ENCODE measurements at places on chromosomes 11 and 22.

- DNase-seq, result no peak
Measured at GRCh38 chr11:67999201-67999629, 4.7 kb downstream of the UNC93B1 start.

DNA sequence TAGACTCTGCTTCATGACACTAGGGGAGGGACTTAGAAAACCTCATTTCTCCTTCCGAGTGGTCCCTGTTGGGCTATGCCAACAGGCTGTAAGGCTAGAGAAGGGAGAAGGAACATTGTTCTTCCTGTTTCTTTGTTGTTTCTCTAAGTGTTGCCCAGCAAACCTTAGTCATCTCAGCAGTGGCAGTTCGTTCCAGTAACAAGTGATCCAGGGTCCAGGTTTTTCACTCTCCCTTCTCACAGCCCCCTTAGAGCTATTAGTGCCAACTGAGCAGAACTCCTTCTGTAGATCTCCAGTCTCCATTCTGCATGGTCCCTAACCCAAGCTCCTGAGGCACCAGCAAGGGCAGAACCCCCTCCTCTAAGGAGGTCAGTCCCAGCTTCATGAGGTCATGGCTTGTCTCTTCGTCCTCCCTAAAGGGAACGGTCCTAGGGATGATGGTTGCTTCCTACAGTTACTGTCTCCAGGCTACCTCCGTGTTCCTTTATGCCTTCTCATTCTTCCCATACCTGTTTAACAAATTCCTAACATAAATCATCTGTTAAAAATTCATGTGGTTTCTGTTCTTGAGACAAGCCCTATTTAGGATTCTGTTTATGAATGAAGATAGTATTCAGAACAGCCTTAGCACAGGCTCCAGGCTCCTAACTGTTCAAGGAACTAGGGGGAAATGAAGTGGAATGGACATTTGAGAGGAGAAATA is 168.6 kb upstream of the UBASH3B start:
- peak; percentile 1 for DNase-seq

- no peak for DNase-seq
Measured at GRCh38 chr11:65435981-65436411, 13.4 kb downstream of the NEAT1 start.

DNA sequence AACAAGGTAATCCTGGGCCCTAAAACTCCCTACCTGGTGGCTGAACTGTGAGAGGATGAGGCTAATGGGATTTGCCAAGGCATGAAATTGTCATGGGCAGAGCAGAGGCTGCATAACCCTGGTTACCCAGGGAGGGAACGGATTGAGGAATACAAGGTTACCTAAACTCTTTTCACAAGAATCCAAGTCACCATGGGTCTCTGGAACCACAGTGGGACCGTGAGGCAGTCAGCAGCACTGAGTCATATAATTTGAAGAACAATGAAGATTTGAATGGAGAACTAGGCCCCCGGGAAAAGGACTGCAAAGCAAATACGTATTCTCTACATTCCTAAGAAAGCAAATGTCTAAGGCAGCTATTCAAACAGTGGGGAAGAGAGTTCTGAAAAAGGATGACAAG is 19.8 kb downstream of the CAT start:
- DNase-seq, result no peak

- no peak for DNase-seq
Measured at GRCh38 chr11:95559899-95560298, 229.7 kb downstream of the FAM76B start.

DNA sequence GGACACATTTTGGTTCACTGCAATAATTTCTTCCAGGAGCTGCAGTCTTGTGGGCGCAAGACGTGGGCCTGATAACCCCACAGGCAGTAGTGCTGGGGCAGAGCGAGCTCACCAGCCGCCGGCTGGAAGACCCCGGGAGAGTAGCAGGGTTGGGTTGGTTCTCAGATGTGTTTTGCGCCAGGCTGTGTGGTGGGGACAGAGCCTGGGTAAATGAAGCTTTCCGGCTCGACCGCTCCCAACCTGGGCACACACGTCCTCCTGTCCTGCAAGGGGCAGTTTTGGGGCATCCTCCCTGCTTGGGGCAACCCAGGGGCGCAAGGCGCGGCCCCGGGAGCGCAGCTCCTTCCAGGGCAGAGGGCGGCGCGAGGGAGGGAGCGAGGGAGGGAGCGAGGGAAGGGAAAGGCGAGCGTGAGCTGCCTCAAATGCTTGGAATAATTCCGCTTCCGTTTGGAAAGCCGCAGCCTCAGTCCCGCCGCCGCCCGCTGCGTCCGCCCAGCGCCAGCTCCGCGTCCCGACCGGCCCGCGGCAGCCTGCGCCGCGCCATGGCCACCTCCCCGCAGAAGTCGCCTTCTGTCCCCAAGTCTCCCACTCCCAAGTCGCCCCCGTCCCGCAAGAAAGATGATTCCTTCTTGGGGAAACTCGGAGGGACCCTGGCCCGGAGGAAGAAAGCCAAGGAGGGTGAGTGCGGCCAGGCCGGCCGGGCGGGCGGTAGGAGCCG is at the start of gene PARVA:
Gene PARVA, plus strand, starts transcription at position 466 of the 718 bp plus-strand sequence. Its CDS starts 77 bp downstream, at position 543.
- no peak for DNase-seq

- DNase-seq, result no peak
Measured at GRCh38 chr11:66115638-66116301, 45.7 kb downstream of the PACS1 start.

- DNase-seq, result no peak
Measured at GRCh38 chr11:17700991-17701390, 18.4 kb upstream of the MYOD1 start.

DNA sequence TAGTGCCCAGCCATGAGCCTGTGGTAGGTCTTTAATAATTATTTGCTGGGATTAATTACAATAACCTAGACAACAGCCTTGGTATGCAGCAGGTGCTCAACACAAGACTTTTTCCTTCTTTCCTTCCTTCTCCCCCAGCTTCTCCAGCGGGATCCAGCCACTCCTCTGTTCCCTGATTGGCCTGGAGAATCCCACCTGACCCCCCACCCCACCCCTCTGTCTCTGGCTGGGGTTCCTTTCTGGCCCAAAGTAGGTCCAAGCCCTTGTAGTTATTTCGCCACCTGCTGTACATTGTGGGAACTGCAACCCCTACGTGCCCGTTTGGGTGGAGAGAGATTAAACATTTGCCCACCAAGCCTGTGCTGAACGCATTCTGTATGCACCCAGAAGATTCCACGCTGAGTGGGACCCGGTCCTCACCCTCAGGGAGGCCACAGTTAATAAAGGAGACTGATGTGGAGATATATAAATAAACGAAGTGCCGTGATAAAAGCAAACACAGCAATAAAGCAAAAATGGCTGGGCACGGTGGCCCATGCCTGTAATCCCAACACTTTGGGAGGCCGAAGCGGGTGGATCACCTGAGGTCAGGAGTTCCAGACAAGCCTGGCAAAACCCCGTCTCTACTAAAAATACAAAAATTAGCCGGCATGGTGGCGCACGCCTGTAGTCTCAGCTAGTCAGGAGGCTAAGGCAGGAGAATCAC is 32.1 kb upstream of the DGKZ start:
- peak; percentile 74 for DNase-seq

GRCh38 chr22:43471606-43472135 is 59.9 kb downstream of the MPPED1 start:
- DNase-seq, result no peak

DNA sequence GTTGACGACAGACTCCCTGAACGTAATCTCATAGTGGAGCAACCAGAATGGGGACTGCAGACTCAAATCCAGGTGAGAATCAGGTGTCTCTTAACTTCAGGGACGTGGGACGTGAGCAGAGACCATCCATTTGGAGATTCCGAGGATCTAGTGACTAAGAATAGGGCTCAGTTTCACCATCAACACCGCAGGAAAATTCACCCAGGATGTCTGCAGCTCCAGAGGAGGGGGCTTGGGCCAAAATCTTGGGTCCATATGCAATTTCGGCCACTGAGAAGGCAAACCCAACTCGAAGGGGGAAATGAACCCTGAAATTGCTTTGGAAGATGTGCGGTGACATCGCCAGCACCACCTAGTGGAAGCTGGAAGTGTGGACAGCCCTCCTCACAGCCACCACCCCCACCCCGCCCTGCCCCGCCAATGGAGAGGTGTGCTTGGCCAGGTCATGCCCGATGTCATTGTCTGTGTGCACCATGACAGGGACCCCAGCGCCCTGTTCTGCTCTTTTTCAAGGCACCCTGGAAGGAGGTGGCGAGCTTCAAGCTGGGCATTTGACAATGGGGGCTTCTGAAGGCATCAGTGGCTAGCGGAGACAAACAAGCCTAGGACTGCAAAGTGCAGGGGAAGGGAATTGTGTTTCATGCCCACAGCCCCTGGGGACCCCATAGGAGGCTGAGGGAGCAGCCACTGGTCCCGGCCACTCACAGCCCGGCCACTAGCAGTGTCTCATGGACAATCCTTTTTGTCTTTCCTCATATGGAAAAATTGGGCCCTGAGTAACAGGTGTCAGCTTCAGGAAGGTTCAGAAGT is 24.8 kb downstream of the APOL1 start:
- peak; percentile 64 for DNase-seq

- no peak for DNase-seq
Measured at GRCh38 chr11:76589964-76590950, 80.3 kb downstream of the LRRC32 start.

- DNase-seq, result no peak
Measured at GRCh38 chr22:45838305-45838887, 138.6 kb downstream of the WNT7B start.

- DNase-seq, result no peak
Measured at GRCh38 chr22:27003297-27003696, 345.9 kb downstream of the MIAT start.

GRCh38 chr22:23525510-23525909 is 54.6 kb downstream of the IGLL1 start:
- DNase-seq, result no peak

GRCh38 chr22:25548866-25549464 is 15.5 kb upstream of the GRK3 start:
- no peak for DNase-seq

GRCh38 chr22:38442967-38443627 is 11.9 kb downstream of the KCNJ4 start:
- no peak for DNase-seq

DNA sequence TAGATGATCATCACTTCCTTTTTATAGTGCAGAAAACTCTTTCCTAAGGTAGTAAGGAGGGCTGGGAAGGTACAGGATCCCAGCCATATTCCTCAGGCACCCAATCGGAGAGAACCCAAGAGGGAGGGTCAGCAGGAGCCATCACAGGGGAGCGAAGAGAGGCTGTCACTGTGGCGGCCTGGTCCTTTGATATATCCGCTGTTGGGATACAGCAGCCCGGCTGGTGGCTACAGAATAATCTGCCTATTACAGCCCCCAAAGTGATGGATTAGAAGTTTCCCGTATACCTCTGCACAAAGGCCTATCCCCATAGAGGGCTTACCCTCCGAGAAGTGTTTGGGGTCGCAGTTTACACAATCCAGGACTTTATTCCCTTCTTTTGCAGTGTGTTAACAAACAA is 48.5 kb downstream of the OR4D9 start:
- no peak for DNase-seq

GRCh38 chr11:66689661-66690590 is 12.2 kb upstream of the RBM4B start:
- no peak for DNase-seq

- no peak for DNase-seq
Measured at GRCh38 chr11:113201054-113201818, 113.1 kb upstream of the TTC12 start.

GRCh38 chr11:93733474-93733873 is 7.8 kb downstream of the TAF1D start:
- DNase-seq, result no peak

DNA sequence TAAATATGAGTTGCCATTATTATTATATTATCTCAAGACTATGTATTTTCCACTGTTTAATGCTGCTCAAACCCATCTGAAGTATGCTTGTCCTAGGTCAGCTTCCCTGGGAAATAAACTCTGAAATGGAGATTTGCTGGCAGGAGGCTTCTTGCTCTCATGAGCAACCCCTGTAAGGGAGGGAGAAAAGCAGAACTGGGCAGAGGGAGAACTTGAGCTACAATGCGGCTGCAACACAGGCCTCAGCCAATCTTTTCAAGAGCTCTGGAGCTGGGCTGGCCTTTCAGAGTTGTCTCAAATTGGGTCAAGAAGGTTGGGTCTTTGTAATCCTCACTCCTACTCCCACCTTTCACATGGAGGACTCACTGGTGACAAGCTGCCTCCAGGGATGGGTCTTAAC is 412.6 kb downstream of the TENM4 start:
- DNase-seq, result no peak

DNA sequence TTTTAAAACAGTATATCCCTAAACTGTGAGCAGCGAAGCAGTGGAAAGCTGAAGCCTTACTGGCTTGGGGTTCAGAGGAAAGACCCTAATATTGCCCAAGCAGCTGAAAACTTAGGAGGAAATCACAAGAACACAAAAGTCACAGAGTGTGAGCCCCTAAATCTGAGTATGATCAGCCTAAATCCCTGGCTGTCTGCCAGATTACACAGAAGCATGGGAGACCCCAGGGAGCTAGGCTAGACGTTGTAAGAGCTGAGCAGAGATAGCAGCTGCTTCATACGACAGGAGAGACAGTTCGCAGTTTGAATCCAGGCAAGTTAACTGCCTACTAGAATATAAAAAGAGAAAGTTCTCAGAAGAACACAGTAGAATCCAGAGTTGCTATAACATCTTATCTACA is 81.2 kb downstream of the PACS1 start:
- DNase-seq, result no peak

DNA sequence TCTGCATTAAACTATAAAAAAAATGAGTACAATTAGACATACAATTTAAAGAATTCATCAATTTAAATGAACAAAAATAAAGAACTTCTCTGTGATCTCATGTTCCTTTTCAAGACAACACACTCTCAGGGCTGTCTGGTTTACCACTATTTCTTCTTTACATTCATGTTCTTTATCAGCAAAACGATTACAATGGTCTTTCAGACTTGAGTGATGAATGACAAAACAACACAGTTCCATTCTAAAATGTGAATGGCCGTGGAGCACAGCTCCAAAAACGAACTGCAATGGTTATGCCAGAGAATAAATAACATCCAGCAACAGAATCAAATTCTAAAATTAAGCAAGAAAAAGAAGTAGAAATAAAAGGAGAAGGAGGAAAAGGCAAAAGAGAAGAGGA is 113.1 kb downstream of the CADM1 start:
- no peak for DNase-seq

GRCh38 chr22:21652547-21653545 is 10.7 kb downstream of the SDF2L1 start:
- no peak for DNase-seq

GRCh38 chr22:19784384-19785175 is 24.0 kb downstream of the TBX1 start:
- DNase-seq, result no peak

Measured in inflammatory macrophage treated with lipopolysaccharide for 4 hours (primary cell).